Ovary (tissue), 10 donors: ENCODE measurements at places on chromosomes 3 and 15.

- DNase-seq: no peak
Measured at GRCh38 chr3:175307642-175308041, 448.5 kb downstream of the NAALADL2 start.

GRCh38 chr3:153928851-153929250 lies 192.3 kb upstream of the ARHGEF26 start:
- no peak for DNase-seq

GRCh38 chr3:158769952-158770740 lies 31.7 kb upstream of the MFSD1 start:
- no peak for DNase-seq

DNA sequence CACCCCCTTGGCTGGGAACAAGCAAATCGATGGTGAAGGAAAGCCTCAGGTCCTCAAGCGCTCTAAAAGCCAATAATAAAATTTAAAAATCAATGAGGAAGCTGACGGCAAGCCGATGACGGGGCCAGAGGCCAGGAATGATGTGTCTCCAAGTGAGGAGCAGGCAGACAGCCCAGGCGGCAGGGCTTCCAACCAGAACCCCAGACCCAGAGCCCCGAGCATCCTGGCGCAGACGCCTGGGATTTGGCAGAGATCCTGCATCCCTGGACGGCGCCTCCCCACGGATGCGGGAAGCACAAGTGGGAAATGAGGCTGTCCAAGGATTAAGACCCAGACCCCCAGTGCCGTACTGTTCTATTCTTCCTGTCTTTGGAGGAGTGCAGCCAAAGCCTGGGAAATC lies 123.0 kb upstream of the PROK2 start:
- peak; percentile 48 for DNase-seq
